ENCODE measurements at places on chromosomes 1 and 21. TPM values are rescaled to one million over a fixed set of nuclear protein-coding genes. Genes with fewer than 3 reads are reported as not detected.
A peak's percentile ranks its signal among the peaks of the same experiment; 100 is the strongest.

GRCh38 chr1:225484657-225485214 lies 56.9 kb upstream of the LBR start:
- peak; percentile 56 for DNase-seq

DNA sequence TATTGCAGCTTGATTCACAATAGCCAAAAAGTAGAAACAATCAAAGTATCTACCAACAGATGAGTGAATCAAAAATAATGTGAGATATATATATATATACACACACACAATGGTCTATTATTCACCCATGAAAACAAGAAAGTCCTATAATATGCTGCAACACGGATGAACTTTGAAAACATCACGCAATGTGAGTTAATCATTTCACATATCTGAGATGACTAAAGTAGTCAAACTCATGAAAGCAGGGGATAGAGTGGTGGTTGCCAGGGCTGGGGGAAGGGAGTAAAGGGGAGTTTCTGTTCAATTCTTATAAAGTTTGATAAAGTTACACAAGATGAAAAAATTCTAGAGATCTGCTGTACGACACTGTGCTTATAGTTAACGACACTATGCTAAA lies 1234.8 kb downstream of the MRPL39 start:
- no peak for DNase-seq

GRCh38 chr1:224867715-224868114 lies 61.8 kb upstream of the DNAH14 start:
- no peak for DNase-seq

DNA sequence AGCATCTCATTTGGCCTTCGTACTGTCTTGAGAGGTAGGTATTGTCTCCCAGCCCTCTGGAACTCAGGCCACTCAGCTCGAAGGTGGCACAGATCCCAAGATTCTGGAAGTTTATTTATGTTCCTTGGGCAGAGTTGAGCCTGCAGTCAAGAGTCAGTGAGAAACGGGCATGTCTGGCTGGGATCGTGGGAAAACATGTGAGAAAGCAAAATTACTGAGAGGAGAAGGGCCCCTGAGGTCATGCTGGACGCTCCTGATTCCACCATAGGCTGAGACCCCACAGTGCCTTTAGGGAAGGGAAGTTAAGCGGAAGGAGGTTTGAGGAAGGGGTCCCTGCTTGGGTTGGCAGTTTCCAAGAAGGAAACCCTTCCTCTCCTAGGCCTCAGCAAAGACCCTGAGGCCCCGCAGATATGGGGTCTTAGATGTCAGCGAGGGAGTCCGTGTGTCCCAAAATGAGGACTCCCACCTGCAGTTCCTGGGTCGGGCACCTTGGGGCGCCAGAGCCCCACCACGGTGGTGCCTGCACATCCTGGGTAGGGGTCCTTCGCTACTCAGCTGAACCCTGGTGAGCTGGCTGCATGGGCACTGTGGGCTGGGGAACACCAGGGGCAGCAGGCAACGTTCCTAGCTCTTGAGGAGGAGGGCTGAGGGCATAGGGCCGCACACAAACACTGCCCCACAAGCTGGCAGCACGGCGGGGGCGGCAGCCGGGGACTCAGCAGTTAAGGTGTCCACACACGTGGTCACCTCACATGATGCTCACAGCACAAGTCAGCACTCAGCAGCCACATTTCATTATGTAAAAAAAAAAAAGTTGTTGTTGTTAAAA lies 12.3 kb upstream of the SEMA4A start:
- DNase-seq = no peak

DNA sequence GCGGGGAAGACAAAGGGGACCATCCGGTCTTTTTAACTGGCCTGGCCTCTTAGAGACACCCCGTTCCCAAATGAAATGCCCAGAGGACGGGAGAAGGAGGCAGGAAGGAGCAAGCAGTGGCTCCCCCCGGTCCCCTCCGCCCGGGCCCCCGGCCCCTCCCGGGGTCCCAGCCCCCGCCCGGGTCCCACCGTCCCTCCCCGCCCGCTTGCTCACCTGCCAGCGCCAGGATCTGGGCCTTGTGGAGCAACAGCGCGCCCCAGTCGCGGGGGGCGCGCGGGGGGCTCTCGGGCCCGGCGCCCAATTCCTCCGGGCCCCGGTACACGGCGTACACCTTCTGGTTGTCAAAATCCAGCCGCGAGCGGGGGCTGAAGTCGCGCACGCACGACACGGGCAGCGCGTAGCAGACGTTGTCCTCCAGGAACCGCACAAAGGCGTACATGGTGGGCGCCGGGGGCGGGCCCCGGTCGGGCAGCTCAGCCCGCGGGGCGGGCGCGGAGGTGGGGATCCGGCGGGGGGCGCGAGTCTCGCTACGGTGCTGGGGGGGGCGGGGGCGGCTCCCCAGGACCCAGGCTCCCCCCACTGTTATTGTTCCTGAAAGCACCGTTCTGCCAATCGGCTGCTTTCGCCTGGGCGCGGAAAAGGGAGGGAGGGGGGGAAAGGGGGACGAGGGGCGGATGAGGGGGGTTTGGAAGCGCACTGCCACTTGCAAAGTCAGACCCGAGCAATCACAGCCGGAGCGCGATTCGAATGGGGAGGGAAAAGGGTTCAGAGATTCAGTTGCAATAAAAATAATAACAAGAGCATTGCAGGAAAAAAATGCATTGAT lies at the start of gene BEND5:
TSS of gene BEND5 (minus strand) at position 499 of the 826 bp plus-strand sequence. CDS start at position 439, 60 bp downstream.
- DNase-seq = no peak

DNA sequence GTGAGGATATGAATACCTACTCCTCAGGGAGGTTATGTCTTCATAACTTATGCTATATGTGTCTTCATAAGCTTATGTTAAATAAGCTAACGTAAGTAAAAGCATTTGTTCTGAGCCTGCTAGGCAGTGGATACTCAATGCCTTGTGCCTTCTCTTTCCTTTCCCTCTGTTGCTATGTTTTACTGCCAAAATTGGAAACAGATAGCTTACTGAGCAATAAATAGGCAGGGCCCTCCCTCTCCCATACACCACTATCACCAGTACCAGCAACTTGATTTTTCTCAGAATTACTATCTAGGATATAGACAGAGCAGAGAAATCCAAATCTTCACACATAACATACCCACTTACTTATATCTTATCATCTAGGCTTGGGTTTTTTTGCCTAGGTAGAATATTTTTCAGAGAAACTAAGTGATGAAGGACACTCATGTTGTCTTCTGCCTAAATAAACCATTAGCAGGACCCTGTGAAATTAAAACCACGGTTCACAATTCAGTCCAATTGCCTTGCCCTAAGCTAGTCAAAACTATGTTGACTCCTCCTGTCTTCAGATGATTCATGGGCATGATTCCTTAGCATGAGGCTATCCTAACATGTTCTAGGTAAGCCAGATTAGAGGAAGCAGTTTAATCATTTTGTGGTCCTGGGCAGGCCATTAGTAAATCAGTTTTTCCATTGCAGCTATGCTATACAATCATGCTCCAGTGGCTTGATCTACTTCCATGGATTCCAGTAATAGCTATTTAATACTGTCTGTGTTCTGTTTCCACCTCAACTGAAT lies 15.9 kb upstream of the LRRC8C start:
- no peak for DNase-seq

- peak; percentile 57 for DNase-seq
These were observed 141.4 kb downstream of the PEX14 start for GRCh38 chr1:10615932-10616671.

- no peak for DNase-seq
These were observed 48.5 kb downstream of the BACE2 start for GRCh38 chr21:41216486-41216885.

- DNase-seq = no peak
These were observed 444.9 kb downstream of the LTN1 start for GRCh38 chr21:28547766-28548165.

- no peak for DNase-seq
These were observed 118.4 kb upstream of the TNR start for GRCh38 chr1:175861626-175862367.

GRCh38 chr1:2921970-2922686 lies 99.1 kb upstream of the ACTRT2 start:
- no peak for DNase-seq

- DNase-seq = no peak
These were observed 27.9 kb downstream of the SSBP3 start for GRCh38 chr1:54378157-54378873.

DNA sequence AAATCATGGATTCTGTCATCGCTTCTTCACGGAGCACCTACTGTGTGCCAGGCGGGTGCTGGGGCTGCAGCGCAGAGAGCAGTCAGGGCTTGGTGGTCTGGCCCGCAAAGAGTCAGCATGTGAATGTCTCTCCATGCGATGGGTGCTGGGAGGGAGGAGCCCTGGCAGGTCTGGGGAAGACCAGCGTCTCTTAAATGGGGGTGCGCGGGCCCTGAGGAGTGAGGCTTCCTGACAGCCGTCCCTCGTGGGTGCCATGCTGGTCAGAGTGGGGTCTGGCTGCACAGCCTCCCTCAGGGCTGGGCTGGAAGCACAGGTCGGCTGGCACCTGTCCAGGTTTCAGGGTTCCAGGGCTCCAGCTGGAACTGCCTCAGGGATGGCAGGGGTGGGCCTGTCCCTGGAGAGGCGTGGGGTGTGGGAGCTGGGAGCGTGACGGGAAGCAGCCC lies 18.5 kb downstream of the TP73 start:
- no peak for DNase-seq

DNA sequence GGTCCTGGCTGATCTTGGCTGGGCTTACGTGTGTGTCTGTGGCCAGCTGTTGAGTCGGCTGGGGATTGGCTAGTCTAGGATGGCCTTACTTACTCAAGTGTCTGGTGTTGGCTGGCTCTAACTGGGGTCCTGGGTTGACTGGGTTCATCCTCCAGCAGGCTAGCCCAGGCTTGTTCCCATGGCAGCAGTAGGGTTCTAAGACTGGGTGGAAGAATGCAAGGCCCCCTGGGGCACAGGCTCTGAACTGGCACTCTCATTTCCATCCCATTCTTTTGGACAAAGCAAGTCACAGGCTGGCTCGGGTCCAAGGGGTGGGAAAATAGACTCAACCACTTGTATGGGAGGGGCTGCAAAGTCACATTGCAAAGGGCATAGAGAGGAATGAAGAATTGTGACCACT lies 7.9 kb upstream of the OPRD1 start:
- DNase-seq = no peak

DNA sequence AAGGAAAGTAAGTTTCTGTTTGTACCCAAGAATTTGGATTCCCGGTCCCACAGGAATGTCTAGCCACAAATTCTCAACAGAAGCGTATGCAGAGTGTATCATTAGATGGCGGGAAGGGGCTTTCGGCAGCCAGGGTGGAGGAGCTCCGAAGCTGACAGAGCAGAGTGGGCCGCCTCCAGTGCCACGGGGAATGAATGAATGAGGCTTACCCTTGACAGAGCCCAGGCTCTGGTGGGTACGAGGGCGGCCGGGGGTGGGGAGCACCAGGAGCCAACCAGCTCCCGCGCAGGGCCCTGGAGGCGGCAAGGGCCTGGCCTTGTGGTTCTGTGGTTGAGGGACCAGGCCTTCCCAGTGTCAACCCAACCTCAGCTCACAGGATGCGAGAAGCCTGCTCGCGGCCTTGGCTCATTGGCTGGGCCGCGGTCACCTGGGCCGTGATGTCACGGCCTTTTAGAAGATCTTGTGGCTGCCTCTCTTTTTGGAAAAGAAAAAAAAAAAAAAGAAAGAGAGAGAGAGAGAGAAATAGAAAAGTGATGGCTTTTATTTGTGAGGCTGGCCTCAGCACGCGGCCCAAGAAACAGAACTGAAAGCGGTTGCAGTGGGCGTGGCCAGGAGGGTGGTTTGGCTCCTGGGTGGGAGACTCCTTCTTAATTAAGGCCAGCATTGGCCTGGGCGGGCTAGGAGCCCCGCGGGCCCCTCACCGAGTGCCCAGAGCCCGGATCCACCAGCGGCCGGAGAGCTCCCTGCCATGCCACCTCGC lies 34.9 kb upstream of the RUNX3 start:
- no peak for DNase-seq

DNA sequence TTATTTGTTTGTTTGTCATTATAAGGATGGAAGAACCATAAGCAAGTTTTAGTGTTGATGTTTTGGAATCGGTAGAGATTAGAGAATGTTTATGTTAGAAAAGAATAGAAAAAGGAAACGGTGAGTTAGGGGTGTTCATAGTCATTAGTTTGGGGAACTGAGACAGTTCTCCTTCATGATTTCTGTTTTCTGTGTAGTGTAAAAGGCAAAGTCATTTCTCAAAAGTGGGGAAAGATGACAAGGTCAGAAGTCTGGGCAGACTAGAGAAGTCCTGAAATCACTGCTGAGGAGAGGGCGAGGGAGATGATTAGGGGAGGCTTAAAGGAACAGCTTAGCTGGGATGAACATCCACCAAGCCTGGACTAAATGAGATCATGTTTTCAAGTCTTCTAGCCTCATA lies 498.9 kb downstream of the TTLL7 start:
- DNase-seq = no peak

DNA sequence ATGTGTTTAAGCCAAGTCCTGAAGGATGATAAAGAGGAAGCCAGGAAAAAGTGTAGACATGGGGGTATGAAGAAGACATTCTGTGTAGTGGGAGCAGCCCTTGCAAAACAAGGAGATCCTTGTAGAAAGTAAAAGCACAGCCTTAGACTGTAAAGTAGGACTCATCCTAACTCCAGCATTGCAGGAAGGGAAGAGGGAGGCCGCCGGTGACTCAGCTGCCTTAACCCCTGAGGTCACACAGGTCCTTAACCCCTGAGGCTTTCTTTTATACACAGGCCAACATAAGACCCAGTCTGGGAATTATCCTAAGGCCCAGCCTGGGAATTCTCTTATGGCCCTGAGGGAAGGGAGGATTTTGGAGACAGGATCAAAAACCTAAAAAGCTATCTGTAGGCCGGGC lies 18.0 kb downstream of the PGM1 start:
- DNase-seq = no peak

DNA sequence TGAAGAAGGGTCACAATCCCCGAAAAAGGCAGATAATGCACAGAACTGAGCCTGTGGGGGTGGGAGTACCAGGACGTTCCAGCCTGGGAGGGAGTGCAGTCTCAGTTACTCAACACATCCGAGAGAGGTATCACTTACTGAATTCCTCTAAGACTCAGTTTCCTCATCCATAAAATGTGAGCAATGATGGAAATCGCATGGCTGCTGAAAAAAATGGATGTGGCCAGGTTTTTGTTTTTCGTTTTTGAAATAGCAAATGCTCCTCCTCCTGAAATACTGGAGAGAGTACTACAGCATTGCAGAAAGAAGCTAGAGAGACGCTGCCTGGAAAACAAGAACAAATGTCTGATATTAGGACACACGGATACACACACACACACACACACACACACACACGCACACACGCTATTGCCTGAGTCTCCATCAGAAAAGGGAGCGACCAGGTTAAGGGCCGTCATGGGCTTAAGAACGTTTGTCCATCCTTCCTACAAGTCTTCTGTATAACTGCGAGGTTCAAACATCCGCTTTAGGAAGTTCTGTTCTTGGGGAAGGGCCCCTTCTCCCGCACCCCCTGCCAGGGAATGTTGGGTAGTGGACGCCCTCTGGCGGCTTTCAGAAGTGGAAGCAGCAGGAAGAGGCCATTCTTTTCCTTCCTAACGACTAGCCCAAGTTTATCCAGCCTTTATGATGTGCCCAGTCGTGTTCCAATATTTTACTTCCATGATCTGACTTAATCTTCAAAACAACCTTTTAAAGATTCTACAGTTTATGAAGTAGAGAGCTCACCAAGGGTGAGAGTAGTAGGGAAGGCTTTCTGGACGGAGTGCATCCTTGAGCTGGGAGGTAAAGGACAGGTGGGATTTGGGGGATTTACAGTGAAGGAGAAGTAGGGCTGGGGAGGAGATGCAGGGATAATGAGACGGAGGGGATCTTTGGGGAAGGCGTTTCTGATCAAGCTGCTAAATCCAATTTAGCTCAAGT lies 699 bp upstream of the NES start:
- no peak for DNase-seq

LCE1E gene
- total RNA-seq = not detected

AADACL3 gene
- not detected for total RNA-seq

TSPAN2 gene
- total RNA-seq = 3.5 TPM

DCDC2B gene
- not detected for total RNA-seq

PIK3R3 gene
- 33.2 TPM for total RNA-seq

KDF1 gene
- not detected for total RNA-seq

HUNK gene
- total RNA-seq = 1.8 TPM

TMEM81 gene
- 3.6 TPM for total RNA-seq

S100A1 gene
- 1.1 TPM for total RNA-seq
